NCI-H1930 (cell line): ENCODE measurements at places on chromosomes 3 and 15.

- DNase-seq: no peak
These were observed 2.6 kb downstream of the TSEN2 start for GRCh38 chr3:12486916-12487315.

GRCh38 chr3:127840671-127841070 lies 18.4 kb upstream of the MGLL start:
- DNase-seq: no peak

DNA sequence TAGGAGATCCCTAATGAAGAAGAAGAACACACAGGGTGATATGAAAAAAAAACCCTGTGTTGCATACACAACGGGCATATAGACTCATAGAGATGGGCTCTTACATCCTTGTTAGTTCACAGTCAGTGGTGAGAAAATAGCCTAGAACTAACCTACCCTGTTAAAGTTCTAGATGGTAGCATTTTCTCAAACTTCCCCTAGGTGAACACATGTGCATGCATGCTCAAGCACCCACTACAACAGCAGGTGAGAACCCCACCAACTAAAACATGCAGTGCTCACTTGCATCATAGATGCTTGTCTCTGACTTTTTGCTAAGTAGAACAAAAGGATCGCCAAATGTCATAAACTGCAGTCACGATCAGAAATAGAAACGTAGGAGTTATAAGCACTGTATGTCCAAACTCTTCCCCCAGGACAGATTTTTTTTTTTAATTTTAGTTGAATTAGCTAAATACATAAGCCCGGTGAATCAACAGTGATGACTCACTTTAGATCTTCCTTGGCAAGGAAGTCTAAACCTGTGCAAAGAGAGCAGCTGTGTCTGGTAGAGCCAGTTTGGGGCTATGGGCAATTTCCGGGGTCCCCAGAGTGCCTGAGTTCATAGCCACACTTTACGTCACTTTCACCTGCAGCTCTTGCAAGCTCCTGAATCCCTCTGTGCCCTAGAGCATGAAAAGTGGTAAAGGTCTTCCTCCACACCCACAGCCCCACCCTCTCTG lies 96.2 kb upstream of the SEMA6D start:
- no peak for DNase-seq

GRCh38 chr3:157494581-157495281 lies 8.5 kb downstream of the VEPH1 start:
- DNase-seq: peak; percentile 65

GRCh38 chr15:62021991-62022600 lies 38.2 kb downstream of the VPS13C start:
- no peak for DNase-seq

GRCh38 chr3:100647657-100648056 lies 38.3 kb downstream of the ADGRG7 start:
- DNase-seq: no peak

DNA sequence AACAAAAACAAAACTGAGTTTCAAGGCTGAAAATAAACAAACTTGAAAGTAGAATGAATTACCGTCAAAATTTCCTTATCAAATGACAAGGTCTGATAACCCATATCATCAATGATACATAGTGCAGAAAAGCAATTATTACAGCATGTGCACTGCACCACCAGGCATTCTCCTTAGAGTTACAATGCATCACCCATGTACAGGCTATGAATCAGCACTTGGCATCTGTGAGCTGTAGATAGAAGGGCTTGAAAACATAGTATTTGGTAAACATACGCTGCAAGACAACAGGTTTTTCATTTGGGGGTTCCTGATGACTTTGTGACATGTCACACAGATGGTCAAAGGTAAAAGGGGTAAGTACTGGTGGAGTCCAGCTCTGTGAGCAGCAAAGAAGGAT lies 265.1 kb downstream of the CTNNB1 start:
- DNase-seq: no peak

DNA sequence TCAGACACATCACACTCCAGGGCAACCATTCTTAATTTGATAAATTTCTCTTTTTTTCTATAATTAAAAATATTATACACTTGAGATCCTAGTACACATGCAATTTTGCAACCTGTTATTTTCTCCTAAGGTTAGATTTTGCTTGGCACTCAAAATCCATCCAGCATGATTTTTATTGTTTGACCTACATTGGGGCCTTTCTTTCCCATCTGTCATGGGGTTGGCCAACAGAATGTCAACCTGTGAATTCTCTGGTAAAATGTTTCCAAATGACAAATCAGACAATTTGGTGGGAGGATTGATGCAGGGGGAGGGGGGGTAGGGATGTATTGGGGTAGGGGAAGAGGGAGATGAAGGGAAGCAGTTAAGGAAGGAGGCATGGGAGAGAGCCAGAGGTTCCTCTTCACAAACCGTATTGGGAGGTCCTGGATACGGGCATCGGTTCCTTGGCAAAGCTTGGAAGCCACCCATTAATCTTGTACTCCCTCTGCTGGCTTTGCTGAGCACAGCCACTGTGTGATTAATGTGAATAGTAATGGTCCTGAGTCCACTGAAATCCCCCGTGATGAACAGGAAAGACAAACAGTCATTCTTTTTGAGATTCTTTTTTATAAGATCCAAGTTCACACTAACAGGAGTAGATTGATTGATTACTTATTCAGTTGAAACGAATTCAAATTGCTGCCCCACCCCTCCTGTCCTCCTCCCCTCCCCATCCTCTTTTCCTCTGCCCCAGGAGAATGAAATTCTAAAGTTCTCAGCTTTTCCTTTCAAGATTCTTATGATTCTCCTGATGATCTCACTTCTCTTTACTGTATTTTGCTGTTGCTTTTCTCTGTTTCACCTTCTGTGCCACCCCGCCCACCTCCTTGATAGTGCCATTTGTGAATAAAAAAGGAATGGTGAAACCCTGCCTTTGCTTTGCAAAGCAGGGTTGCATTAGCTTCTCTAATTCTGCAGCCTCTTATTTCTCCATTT lies 82.2 kb upstream of the SLC25A26 start:
- DNase-seq: no peak

DNA sequence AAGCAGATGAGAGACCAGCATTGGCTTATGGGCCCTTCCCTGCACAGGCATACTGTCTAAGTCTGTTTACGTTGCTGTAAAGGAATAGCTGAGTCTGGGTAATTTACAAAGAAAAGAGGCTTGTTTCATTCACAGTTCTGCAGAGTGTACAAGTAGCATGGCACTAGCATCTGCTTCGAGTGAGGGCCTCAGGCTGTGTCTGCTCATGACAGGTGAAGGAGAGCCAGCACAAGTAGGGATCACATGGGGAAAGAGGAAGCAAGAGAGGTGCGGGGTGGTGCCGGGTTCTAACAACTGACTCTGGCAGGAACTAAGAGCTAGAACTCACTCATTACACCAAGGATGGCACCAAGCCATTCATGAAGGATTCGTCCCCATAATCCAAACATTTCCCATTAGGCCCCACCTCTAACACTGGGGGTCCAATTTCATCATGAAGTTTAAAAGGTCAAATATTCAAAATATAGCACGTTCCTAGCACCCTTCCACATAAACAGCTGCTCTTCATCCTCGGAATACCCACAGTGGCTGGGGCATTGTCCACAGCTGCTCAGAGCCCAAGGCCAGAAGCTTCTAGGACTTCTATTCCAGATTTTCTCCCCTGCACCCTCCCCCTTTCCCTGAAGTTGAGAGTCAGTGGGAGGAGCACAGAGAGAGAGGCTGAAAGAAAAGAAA lies 5.6 kb downstream of the RTP3 start:
- no peak for DNase-seq

- no peak for DNase-seq
These were observed 21.4 kb downstream of the BTLA start for GRCh38 chr3:112477891-112478290.

- no peak for DNase-seq
These were observed 108.1 kb downstream of the USP13 start for GRCh38 chr3:179760944-179761343.

DNA sequence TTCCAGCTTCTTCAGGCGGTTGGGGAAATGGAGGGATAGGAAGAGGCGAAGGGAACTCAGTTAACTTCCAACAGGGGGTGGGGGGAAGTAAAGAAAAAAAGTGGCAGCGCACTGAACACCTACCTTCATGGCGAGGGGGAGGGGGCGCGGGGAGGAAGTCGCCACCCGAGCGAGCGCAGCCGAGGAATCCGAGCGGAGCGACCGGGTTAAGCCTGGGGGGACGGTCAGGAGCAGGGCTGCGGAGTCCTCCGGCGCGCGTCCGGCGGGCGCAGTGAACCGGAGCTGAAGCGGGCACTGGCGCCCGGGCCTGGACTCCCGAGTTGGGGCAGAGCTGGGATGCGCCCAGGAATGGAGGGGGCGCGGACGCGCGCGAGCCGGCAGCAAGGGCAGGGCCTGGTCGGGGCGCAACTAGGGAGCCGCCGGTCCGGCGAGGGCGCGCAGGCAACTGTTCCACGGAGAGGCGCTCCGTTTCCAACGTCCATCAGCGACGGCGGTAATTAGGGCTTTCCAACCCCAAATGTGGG lies at the start of gene WNT5A:
Gene WNT5A, minus strand, starts transcription at position 450 of the 524 bp plus-strand sequence. Its CDS starts 321 bp downstream, at position 129.
- no peak for DNase-seq

DNA sequence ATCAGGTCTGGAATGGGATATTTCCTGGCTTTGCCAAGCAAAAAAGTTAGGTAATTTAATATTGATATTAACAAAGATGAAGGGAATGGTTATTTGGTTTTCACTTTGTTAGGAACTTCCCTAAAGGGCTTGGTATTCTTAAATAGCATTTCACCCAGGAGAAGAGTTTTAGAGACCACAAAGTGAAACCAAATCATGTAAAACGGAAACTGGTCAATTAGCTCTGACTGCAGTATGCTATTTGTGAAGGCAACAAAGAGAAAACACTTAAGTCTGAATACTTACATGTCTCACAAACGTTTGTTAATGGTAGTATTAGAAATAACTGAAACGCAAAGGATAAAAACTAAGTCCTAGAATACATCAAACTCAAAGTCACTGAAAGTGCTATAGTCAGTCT lies 32.4 kb upstream of the SETMAR start:
- no peak for DNase-seq
